ENCODE measurements at places on chromosomes 16 and 17.

- no peak for DNase-seq
Measured at GRCh38 chr17:48609759-48610281, 997 bp downstream of the HOXB7 start.

DNA sequence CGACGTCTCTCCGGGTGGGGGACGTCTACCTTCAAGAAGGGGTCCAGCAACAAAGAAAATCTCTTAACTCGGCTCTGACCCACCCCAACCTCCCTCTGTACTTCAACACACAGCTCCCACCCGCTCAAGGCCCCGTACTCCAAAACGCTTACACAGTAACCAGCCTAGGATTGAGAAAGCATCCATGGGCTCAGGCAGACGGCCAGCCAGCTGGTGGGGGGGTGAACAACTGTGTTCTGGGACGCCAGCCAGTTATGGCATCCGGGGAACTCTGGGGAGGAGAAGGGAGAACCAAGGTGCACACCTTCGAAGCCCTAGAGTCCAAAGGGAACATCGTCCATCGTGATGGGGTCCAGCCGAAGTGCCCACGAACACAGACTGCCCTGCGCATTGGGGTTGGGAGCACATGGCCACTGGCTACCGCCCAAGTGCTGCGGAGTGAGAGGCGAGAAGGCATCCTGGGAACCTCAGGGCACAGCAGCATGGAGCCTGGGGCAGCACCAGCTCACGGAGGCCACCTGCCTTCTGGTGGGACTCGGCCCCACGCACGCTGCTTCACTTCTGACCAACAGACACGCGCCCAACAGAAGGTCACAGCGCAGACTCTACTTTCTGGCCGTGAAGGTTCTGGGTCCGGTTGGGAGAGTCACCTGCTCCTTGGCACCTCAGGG is 14.3 kb downstream of the SLC16A3 start:
- no peak for DNase-seq

- no peak for DNase-seq
Measured at GRCh38 chr16:11272484-11272883, 945 bp downstream of the PRM3 start.

DNA sequence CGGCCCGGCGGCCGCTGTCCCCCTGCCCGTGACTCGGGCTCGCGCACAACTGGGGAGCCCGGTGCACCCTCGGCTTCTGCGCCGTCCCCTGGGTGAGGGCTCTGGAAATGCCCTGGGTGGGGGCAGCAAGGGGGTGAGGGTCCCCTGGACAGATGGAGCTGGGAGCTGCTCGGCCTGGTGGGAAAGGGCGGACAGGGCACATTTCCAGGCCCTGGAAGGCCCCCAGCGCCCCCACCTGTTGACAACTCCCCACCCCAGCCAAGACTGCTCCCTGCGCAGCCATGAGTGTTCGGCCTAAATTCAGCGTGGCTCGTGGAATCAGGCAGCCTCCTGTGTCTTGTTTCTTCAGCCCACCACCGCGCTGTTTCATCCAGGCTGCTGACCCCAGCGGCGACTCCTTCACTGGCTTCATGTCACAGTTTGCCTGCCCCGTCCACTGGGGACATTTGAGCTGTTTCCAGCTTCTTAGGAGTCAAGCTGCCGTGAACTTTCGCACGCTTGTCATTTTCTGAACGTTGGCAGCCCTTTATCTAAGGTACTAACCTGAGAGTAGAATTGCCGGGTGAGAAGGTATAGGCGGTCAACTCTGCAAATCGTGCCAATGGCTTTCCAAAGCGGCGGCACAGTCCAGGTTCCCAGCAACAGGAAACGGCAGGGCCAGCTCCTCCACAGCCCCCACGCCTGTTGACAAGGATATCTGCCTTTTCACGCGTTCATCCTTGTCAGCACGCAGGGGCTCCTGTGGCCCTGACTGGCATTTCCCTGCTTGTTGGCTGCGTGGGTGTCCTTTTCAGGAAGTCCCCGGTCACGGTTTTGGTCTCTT is 895 bp downstream of the UTS2R start:
- no peak for DNase-seq

- no peak for DNase-seq
Measured at GRCh38 chr16:1965396-1966001, 873 bp upstream of the RPS2 start.

GRCh38 chr17:82236142-82236971 is 7.5 kb downstream of the SLC16A3 start:
- no peak for DNase-seq

DNA sequence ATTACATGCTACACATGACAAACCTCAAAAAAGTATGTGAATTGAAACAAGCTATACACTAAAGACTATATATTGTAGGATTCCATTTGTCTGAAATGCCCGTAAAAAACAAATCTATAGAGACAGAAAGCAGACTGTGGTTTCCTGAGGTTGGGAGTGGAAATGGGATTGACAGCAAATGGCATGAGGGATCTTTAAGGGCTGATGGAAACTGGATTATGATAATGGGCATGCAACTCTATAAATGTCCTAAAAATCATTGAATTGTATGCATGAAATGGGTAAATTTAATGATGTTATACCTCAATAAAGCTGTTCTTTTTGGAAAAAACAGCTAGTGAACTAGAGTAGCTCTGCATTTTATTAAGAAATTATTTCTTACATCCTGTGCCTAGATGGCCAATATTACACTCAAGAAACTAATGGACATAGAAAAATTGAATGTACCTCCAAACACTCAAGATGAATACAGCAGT is 416 bp upstream of the ANKS4B start:
- DNase-seq = no peak

GRCh38 chr16:50047864-50048263 is 17.9 kb upstream of the HEATR3 start:
- DNase-seq = no peak

DNA sequence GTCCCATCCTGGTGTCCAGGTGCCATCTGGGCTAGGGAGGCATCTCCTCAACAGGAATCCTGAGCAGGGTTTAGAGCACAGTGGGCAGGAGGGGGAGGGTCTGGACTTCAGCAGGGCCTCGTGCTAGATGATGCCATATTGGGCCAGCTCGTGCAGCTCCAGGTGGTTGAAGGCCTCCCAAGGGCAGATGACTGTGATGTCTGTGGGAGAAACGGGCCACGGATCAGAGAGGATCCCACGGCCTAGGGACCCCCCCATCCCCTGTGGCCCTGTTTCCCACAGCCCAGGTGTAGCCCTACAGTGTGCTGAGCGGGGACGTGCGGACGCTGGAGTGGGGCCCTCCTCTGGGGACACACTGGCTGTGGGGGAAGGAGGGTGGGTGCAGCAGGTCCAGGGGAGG is 5.4 kb downstream of the PDE6G start:
- DNase-seq = no peak

- DNase-seq = no peak
Measured at GRCh38 chr17:47254403-47254943, 846 bp downstream of the ITGB3 start.

- DNase-seq = no peak
Measured at GRCh38 chr17:57552114-57552624, 192.9 kb downstream of the CCDC182 start.

DNA sequence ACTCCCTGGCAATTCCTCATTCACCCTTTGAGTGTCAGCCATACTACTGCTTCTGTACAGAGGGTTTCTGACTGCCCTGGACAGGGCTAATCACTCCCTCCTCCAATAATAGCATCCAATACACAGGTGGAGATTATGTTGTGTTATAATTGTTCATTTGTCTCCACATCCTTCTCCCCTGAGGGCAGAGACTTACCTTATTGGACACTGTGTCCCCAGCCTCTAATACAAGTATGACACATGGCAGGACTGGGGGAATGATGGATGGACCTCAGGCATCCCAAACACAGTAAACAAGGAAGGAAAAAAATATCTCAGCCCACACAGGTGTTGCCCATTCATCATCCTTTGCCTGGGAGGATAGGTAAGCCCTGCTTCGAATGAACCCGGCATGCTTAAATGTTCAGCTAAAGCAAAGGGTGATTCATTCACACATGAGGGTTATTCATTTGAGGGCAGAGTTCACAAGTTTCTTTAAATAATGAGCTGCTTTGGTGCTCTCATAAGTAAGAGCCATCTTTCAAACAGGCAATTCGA is 34.8 kb downstream of the MMD start:
- DNase-seq = no peak

DNA sequence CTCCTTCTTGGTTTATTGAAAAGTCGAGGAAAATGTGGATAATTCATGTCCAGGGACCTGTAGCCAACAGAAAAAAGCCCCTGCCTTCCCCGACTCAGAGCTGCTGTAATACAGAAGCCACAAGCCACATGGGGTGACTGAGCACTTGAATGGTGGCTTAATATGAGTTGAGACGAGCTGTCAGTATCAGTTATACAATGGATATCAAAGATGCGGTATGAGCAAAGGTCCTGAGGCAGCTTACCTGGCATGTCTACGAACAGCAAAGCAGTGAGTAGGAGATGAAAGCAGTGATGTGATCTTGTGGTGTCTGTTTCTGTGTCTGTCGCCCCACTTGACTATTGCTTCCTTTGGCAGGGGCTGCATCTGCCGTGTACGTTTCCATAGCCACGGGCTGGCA is 12.2 kb upstream of the RMI2 start:
- no peak for DNase-seq

GRCh38 chr17:45787044-45787443 is 2.9 kb downstream of the CRHR1 start:
- DNase-seq = no peak

DNA sequence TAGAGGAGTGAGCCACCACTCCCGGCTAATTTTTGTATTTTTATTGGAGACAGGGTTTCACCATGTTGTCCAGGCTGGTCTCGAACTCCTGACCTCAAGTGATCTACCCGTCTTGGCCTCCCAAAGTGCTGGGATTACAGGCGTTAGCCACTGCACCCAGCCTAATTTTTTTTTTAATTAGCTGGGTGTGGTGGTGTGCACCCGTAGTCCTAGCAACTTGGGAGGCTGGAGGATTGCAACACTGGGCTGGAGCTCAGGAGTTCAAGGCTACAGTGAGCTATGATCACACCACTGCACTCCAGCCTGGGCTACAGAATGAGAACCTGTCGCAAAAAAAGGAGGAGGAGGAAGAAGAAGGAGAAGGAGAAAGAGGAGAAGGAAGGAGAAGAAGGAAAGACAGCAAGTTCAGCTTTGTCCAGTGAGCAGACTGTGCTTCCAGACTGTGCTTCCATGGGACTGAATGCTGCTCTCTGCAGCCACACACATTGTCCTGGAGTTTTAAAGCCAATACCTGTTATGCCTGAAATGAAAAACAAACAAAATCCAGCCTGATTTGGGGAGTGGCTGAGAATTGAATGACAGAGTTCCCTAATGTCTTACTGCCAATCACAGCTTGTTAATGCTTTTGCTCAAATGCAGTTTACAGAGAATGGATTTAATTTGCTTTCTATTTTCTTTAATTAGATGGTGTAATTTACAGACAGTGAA is 2.8 kb upstream of the TNFRSF13B start:
- DNase-seq = no peak

DNA sequence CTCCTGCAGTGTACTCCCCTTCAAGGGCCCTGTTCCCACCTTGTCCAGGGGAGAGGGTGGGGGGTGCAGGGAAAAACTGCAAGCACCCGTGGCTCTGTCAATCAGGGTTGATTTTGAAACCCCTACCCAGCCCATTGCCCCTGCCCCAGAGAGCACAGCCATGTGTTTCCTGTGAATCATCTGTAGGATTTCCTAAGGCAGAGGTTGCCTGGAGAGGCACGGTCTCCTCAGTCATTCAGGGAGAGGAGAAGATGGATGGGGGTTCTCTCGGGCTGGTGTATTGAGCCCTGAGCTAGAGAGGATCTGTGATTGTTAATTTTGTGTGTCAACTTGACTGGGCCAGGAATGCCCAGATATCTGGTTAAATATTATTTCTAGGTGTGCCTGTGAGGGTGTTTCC is 3.5 kb upstream of the AGRP start:
- DNase-seq = no peak

GRCh38 chr17:74379495-74380085 is 12.3 kb downstream of the GPR142 start:
- peak; percentile 90 for DNase-seq

DNA sequence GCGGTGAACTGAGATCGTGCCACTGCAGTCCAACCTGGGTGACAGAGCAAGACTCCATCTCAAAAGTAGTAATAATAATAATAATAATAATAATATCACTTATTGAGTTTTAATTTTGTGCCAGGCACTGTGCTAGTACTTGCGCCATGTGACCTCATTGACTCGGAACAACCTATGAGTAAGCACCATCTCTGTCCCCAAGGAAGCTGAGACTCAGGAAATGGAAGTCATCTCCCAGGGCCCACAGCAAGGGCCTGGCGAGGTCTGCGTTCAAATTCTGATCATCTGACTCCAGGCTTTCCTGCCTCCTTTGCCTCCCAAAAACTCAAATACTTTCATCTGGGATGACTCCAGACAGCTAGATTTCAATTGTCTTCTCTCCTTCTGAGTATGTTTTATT is 162.9 kb downstream of the SEC14L1 start:
- no peak for DNase-seq

GRCh38 chr17:57988301-57989250 is 522 bp upstream of the VEZF1 start:
- no peak for DNase-seq

- no peak for DNase-seq
Measured at GRCh38 chr17:66720567-66720966, 114.3 kb upstream of the CACNG5 start.

GRCh38 chr16:87017371-87018012 is 299.7 kb downstream of the C16orf95 start:
- DNase-seq = no peak

DNA sequence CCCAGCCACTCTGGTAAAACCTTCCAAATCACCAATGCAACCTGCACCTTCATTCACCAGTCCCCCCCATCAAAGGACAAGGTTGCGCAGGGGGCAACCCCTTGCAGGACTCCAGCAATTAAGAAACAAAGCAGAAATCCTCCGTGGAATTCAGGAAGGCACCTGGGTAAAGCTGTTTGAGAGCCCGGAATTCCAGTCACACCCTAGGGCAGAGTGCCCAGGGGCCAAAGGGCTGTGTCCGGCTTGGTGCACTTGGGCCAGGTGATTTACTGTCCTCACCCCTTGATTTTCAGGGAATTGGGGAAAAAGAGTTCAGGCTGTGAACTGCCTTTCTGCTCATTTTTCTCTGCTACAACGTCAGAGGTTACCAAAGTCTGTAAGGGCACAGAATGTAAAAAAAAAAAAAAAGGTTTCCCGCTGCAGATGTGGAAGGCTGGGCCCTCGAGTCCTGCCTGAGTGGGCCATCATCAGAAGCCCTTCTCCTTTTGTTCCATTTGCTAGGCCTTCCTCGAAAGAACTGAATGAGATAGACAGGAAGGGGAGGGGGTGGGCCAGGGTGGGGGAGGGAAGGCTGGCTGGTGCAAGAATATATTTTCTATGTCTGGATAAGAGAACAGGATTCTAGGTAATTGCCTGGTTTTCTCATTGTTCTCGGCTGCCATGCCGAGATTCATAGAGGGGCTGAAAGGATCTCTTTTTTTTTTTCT is 266.5 kb upstream of the PSMD7 start:
- no peak for DNase-seq

GRCh38 chr17:17492571-17492970 is 3.6 kb downstream of the RASD1 start:
- no peak for DNase-seq

All from thoracic aorta (tissue), 2 donors.